ENCODE measurements at places on chromosomes 4 and X. TPM values are rescaled to one million over a fixed set of nuclear protein-coding genes. Genes with fewer than 3 reads are reported as not detected.
A peak's percentile ranks its signal among the peaks of the same experiment; 100 is the strongest.

DNA sequence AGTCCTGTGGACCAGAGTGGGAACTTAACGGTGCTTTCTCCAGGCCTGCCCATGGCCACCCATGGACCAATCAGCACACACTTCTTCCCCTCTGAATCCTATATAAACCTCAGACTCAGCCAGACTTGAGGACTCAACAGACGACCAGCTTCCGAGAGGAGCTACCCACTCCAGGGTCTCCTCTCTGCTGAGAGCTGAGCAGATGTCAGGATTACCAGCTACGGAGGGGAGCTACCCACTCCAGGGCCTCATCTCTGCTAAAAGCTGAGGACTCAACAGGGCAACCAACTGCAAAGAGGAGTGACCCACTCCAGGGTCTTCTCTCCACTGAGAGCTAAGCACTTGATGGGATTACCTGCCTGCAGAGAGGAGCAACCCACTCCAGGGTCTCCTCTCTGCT is 80.0 kb upstream of the DDX60 start:
- no peak for DNase-seq

- no peak for DNase-seq
Measured at GRCh38 chr4:70801265-70801809, 38.4 kb downstream of the GRSF1 start.

DNA sequence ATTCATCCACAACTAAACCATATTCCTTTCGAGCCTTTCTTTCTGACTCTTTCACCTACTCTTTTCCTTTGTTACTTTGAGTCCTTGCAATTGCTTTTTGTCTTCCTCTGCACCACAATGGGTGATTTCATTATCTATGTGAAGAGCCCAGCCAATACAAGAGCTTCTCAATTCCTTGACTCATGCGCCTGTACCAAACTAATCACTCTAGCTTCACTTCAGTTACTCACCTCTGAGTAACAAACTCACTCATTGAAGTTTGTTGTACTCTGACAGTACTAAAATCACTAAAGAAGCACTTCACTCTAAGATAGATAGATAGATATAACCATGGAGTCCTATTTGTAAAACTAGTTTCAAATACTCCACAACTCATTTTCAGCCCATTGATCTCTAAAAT is 191.7 kb upstream of the EPHA5 start:
- DNase-seq: no peak

DNA sequence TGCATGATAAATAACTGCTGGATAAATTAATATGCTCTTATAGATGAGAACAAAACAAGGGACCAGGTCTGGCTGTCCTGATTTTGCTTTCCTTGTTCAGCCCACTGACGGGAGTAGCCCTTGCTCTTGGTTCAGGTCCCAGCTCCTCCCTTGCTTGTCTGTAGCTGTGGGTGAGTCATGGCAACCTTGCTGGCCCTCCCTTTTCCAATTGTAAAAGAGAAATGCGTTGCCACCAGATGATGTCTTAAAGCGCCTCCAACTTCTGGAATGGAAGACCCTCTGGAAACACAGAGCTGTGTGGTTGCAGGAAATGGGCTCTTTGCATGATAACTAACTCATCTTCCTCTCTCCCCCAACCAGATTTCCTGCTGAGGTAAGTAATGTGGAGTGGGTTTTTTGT is 171.4 kb downstream of the AASDH start:
- DNase-seq: no peak

GRCh38 chr4:7124689-7125442 is 57.0 kb upstream of the GRPEL1 start:
- peak; percentile 70 for DNase-seq

DNA sequence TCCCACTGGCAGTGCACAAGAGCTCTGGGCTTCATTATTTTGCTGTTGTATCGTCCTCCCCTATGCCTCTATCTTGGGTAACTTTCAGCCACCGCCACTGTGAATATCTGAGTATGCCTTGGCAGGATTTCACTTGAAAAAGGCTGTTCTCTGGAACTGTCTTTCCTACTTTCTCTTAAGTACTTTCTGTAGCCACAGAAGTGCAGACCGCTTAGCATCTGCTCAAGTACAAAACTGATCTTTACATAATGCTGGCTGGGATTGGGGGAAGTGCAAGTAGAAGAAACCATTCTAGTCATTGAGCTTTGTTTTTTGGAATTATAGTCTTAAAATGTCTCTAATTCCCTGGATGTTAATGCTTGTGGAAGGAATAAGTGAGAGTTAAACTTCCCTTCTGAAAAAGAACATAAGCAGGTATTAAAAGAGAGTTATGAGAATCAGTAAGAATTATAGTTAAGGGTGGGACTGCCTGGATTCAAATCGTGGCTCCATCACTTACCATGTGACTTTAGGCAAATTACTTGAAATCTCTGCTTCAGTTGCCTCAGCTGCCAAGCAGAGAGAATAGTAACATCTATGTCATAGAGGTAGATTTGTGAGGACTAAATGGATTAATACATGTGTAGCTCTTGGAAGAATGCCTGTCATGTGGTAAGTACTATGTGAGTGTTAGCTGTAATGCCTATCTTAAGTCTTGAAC is 77.5 kb downstream of the MID1IP1 start:
- no peak for DNase-seq

GRCh38 chr4:917466-917865 is 14.7 kb downstream of the GAK start:
- DNase-seq: no peak

GRCh38 chr4:4668355-4669210 is 126.7 kb upstream of the STX18 start:
- DNase-seq: no peak

DNA sequence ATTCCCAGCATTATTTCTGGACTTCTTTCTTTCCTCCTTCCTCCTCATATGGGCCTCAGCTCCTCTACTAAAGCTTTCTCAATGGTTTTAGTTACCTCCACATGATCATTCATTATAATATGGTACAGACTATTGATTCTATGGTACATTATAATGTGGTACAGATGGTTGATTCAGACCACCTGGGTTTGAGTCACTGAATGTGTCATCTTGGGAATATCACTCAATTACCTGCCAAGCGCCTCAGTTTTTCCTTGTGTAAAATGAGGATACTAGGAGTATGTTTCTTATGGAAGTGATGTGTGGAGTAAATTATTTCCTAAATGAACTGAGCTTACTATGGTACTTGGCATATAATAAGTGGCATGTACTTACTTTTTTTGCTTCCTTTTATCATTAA is 27.7 kb downstream of the SLIT2 start:
- DNase-seq: no peak

GRCh38 chr4:104489731-104490095 is 5.0 kb downstream of the CXXC4 start:
- no peak for DNase-seq

- no peak for DNase-seq
Measured at GRCh38 chr4:6393544-6394475, 78.6 kb downstream of the PPP2R2C start.

- DNase-seq: no peak
Measured at GRCh38 chr4:1060621-1061020, 49.2 kb downstream of the FGFRL1 start.

- no peak for DNase-seq
Measured at GRCh38 chr4:184346682-184347081, 127.7 kb downstream of the IRF2 start.

GRCh38 chr4:174216799-174217272 is 66.6 kb downstream of the FBXO8 start:
- no peak for DNase-seq

The UGT2B10 gene
- total RNA-seq: not detected

The TCEAL2 gene
- total RNA-seq: 3.5 TPM

The NUDT11 gene
- 14.5 TPM for total RNA-seq

The EMCN gene
- not detected for total RNA-seq

The AKAP14 gene
- total RNA-seq: not detected

The XAGE1A gene
- total RNA-seq: not detected

The ATOH1 gene
- total RNA-seq: 1.6 TPM

The NXF3 gene
- 0.23 TPM for total RNA-seq

The CT45A10 gene
- not detected for total RNA-seq

The WNK3 gene
- total RNA-seq: 30.7 TPM

Measured in endodermal cell (in vitro differentiated cells).